ENCODE measurements at places on chromosomes 2 and 18.

DNA sequence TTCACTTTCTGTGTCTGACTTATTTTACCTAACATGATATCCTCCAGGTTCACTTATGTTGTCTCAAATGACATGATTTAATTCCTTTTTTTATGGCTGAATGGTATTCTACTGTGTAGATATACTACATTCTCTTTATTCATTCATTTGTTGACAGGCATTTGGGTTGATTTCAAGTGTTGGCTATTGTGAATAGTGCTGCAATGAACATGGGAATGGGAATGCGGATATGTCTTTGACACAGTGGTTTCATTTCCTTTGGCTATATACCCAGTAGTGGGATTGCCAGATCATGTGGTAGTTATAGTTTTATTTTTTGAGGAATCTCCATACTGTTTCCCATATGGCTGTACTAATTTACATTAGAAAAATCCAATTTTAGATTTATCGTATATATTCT is 195.4 kb upstream of the KLHL14 start:
- no peak for DNase-seq

GRCh38 chr18:50594012-50594411 is 34.1 kb downstream of the MAPK4 start:
- DNase-seq = no peak

- DNase-seq = no peak
Observed at GRCh38 chr2:60516826-60517225, 36.6 kb downstream of the BCL11A start.

DNA sequence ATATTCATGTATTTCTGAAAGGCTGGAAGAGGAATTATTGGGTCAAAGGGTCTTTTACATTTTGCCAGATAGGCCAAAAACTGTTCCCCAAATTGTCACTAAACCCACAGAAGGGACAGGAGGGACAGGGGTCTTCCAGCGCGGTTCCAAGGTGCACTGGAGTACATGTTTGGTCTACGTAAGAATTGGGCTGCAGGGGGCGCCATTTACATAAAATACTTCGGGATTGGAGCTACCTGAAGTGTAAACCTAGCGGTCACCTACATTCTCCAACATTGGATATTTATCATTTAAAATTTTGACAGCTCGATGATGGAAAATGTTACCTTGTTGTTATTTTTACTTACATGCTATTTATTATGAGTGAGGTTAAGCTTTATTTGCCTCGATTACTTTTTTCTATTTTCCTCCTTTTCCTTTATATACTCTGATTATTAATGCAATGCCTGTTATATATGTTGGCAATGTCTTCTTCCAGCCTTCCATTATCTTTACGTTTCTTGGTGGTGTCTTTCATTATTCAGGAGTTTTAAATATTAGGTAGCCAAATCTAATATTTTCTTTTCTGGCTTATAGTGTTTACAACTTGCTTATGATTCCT is 43.0 kb upstream of the RAB6C start:
- no peak for DNase-seq

- DNase-seq = no peak
Observed at GRCh38 chr2:237714690-237715458, 83.7 kb upstream of the RBM44 start.

GRCh38 chr2:123916531-123916930 is 108.6 kb upstream of the CNTNAP5 start:
- DNase-seq = no peak

DNA sequence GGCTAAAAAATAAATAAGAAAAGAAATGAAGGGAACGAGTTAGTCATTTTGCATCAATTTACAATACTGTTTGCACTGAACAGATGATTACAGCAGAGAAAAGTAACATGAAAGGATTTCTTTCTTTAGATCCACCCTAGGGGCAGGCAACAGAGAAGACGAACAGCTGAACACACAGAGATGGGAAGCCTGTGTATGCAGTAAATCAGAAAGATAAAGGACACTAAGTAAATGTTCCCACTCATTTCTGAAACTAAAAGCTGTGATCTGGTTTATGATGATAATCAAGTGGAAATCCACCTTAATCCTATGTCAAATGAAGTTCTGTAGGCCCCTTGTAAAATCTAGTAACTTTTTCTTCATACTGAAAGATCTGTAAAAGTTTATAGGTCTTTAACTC is 54.2 kb downstream of the AKAIN1 start:
- peak; percentile 64 for DNase-seq

- no peak for DNase-seq
Observed at GRCh38 chr18:60593249-60593648, 220.7 kb upstream of the MC4R start.

- peak; percentile 88 for DNase-seq
Observed at GRCh38 chr2:148979919-148980277, 58.6 kb upstream of the LYPD6B start.

GRCh38 chr2:109173311-109174171 is 44.5 kb downstream of the SH3RF3 start:
- peak; percentile 80 for DNase-seq

DNA sequence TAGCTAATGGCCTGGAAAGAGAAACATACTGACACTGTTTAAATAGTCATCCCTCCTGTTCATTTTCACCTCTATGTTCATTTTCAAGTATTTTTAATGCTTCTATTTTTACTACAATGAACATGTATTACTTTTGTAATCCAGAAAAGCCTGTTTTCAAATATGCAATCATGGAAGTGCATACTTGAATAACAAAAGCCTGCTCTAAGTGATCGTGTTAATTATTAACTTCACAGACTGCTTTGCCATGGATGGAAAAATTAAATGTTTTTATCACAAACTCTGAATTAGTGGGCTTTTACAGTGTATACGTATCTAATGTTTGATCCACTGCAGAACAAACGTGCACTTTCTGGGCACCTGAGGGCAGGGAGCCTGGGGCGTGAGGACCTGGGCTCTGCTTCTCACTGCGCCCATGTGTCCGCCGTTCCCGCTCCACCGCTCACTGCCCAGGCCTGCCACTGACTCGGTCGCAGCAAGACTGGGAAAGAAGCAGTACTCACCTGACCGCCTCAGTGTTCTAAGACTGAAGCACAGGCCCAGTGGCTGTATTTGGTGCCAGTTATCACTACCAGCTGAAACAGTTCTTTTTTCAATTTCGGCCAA is 80.6 kb downstream of the UXS1 start:
- no peak for DNase-seq

GRCh38 chr18:13267431-13267873 is 48.9 kb downstream of the LDLRAD4 start:
- DNase-seq = no peak

DNA sequence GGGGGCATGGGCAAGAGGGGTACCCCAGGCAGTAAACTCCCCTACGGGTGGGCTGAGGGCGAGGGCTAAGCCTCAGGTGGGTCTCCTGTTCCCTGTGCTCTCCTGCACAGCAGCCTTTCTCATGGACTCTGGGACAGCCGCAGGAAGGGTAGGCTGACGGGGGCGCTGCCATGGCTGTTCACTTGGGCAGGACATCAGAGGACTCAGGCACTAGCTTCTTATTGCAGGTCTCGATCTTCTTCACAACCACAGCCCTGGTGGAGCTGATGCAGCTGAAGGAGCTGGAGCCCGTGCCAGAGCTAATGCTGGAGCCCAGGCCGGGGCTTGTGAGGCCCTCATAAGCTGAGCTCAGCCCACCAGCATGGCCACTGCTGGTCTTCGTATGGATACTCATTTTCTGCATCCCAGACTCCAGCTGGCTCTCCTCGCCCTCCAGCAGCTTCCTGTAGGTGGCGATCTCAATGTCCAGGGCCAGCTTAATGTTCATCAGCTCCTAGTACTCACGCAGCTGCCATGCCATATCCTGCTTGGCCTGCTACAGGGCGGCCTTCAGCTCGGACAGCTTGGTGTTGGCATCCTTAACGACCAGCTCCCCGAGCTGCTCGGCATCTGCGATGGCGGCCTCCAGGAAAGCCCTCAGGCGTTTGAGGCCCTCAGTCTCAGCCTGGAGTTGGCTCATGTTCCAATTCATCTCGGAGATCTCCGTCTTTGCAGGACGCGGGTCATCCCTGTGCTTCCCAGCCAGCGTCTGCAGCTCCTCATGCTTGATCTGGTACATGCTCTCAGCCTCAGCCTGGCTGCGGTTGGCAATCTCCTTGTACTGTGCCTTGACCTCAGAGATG is 359.8 kb upstream of the SETBP1 start:
- no peak for DNase-seq

GRCh38 chr2:214217599-214217998 is 193.3 kb upstream of the VWC2L start:
- no peak for DNase-seq

DNA sequence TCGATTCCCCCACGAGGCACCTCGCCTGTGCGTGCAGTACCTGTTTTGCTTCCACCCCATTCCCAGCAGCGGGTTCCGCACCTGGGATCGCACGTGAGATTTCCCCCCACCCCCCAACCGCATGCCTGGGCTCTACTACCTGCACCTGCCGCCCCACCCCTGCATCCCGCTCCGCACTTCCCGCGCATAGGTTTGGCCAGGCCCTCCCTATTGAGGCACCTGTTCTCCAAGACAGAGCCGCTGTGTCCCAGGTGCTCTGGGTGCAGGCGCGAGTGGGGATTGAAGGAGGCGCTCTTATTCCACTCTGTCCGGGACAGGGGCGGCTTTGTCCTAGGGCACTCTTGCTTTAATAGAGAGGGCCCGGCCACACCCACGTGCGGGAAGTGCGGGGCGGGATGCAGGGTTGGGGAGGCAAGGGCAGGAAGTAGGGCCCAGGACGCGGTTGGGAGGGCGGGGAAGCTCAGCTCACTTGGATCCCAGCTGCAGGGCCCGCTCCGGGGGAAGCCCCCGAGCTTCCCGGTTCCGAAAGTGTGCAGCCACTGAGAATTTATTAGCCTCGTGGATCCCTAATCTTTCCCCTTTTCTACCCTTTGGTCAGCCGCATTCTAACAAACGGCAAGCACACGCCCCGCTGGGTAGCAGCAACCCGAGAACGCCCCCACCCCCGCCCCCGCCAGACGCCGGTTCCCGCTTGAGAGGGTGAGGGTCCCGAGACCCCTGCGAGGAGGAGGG is 670 bp upstream of the MOCOS start:
- DNase-seq = no peak

DNA sequence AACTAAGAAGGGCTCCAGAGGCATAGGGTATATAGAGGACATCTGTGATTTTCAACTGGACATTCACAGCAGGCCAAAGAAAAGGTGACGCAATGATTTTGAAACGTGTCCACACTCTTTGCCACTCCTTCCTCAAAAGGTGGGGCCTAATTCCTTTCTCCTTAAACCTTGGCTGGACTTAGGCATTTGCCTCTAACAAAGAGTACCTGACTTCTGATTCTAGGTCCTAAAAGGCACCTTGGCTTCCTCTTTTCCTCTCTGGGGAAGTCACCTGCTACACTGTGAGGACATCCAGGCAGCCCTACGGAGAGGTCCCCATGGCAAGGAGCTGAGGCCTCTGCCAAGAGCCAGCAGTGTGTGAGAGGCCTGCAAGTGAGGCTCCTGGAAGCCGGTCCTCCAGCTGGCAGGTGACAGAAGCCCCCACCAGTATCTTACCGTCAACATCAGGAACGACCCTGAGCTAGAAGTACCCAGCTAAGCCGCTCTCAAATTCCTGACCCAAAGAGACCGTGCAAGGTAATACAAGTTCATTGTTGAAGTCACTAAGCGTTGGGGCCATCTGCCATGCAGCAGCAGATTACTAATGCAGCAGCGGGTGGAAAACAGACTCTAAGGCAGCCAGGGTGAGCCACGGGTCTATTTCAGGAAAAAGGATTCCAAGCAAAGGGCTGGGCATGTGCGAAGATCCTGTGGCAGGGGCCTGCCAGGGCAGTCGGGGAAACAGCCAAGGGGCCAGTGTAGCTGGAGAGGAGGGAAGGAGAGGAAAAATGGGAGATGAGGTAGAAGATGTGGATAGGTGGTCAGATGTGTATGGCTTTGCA is 7.4 kb upstream of the HES6 start:
- DNase-seq = no peak

GRCh38 chr2:165886487-165887146 is 67.0 kb downstream of the TTC21B start:
- peak; percentile 53 for DNase-seq

DNA sequence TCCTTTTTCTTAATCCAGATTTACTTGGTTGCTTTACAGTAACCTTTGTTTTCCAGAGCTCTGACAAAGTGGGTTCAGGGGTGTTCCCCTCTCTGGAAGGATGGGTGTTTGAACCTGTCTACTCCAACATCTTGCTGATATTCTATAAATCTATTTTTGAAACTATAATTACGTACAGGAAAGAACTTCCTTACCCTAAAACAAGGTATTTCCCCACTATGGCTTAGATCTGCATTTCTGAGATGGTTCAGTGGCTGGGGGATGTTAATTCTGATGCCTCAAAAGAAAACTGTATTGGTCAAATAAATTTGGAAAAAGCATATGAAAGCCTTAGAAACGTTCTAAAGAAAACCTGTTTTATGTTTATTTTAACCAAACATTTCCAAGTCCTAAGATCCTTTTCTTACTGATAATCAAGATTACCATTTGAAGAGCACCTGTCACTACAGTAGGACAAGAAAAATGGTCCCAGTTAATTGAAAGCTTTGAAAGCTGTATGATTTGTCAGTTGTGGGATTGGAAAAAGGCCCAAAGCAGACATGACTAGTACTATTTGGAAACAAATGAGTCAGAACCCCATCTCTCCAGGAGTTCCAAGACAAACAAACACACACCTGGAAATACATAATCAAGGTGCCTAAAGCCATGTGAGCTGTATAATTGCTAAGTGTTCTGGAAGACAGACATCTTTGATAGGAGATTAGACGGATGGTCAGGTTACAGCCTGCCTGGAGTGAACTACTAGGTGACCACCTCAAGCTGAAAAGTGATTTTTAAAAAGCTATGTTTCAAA is 57.5 kb downstream of the KDM3A start:
- no peak for DNase-seq

- DNase-seq = no peak
Observed at GRCh38 chr2:105821428-105822125, 76.9 kb downstream of the NCK2 start.

GRCh38 chr2:102080451-102081242 is 61.9 kb upstream of the IL1R1 start:
- no peak for DNase-seq

DNA sequence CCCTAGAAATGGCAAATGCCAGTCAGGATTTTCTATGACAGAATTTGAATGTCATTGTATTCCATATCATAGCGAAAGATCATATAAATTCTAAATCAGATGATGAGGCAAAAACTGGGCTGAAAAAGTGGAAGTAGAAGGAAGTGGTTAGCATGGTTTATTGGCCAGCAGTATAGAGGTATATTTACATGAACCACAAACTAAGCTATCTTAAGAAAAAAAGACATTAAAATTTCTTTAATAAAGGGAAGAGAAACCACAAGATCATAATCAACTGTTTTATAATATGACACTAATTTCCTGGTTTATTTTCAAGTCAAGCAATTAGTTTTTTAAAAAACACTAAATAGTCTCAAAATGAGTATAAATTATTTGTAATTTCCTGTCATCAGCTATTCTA is 123.2 kb upstream of the LRP1B start:
- DNase-seq = no peak

DNA sequence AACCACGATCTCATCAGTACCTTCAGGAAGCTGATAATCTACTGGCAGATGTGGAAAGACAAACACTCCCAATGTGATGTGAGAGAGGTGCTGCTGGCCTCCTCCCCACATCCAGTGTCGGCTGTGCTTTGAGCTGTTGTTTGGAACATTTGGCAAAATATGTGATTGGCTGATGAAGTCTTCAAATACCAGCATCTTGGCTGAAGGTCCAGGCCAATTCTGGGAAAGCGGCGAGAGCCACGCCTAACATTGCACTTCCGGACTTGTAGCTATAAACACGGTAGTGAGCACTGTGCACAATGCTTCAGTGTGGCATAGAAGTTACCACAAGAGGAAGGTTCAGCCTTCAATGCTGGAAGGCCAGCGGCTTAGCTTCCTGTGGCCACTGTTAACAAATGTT is 198.8 kb downstream of the DCDC2C start:
- no peak for DNase-seq

Measured in NCI-H345 (cell line).